ENCODE measurements at places on chromosomes 5 and 9. TPM values are rescaled to one million over a fixed set of nuclear protein-coding genes. Genes with fewer than 3 reads are reported as not detected.

The PCDHB3 gene
- 0.03 TPM for total RNA-seq

DNA sequence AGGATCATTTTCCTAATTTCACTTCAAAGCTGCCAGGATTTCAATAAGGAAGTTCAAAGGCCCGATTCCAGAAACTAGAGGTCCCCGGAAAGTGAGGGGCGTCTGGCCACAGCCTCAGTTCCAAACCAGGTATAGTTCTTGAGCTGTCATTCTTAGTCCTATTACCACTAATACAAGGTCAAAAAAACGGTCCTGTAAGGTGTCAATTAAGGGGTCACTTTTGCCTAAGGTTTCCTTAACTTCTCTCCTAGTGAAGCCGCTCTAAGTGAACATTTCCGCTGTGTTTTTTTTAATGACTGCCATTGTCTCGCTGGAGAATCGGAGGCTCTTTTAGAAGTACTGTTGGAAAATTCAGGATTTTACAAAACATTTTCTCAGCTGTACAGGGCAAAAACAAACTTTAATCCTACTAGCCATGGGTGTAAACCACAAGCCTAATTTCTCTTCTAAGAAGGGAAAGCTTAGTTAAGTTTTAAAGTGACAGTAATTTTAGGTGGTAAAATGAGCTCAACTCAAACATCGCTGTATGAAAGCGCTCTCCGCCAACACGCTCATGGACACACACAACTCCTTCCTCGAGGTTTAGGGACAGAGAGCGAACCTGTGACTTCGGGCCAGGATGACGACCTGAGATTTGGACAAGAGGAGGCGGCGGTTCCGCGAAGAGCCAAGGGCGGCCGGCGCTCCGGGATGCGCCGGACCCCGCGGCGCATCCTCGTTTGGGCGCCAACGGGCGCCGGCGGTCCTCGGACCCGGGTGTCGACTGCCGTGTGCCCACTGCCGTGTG, 76.7 kb upstream of the IFNE start:
- no peak for DNase-seq

GRCh38 chr9:83986765-83987401, 6.3 kb downstream of the RMI1 start:
- DNase-seq: no peak

The TRIM36 gene
- total RNA-seq: 1.0 TPM

DNA sequence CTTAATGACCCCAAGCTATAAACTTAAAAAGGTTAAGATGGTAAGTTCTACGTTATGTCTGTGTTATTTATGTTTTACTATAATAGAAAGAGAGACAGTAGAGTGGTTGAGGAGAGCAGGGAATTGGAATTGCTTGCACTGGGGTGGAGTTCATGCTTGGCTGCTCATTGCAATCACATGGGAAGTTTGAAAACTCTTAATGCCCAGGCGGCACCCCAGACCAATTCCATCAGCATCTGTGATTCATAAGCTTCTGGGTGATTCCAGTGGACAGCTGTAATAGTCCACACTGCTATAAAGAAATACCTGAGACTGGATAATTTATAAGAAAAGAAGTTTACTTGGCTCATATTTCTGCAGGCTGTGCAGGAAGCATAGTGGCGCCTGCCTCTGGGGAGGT, 323.9 kb upstream of the MSX2 start:
- DNase-seq: no peak

The KIF12 gene
- 36.4 TPM for total RNA-seq

DNA sequence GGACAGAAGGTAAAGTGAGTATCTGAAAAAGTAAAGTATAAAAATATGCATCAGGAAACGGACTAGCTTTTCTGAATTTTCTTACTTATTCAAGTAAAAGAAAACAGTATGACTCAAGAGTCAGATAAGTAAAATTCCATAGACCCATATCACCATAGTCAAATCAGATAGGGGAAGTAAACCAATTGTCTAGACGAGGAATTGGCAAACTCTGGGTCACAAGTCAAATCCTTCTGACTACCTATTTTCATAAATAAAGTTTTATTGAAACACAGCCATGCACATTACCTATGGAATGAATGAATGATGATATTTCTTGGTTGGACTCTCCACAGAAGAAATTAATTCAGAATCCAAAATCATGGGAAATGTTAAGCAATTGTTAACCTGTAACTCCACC, 59.1 kb upstream of the TMC1 start:
- peak; percentile 20 for DNase-seq

- DNase-seq: no peak
Measured at GRCh38 chr5:5351288-5351979, 71.0 kb upstream of the ICE1 start.

DNA sequence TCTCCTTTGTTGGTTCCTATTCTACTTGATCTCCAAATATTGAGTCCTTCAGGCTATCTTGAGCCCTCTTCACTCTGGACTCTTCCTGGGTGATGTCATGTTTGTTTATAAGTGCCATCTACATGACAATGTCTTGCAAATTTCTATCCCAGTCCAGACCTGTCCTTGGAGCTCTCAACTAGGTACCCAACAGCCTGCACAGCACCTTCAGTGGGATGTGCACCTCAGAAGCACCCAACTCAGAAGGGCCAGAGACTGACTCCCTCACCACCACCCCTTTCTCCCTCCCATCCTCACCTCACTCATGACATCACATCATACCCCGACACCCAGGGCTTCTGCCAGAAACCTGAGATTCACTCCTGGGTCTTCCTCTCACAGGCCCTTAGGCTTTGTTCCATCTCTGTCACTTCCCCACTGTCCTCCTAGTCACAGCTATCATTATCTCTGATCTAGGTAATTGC, 14.4 kb downstream of the TXN start:
- no peak for DNase-seq

- DNase-seq: no peak
Measured at GRCh38 chr5:125582352-125582751, 835.9 kb upstream of the ZNF608 start.

DNA sequence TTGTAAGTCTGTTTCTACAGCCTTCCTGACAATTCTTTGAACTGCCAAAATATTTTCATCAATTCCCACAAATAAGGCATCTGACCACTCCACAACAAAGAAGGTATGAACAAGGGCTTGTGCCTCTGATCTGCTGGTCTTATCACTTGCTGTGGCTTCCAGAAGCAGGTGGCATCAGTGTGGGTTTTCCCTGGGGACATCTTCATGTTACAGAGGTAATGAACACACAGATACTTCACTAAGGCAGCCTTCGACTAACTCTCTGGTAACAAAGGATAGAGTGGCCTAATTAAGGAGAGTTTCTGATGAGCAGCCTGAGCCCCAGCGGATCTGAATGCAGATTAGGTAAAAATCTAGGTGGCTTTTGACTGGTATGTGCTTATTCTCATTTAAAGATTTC, 15.2 kb upstream of the ERAP2 start:
- no peak for DNase-seq

DNA sequence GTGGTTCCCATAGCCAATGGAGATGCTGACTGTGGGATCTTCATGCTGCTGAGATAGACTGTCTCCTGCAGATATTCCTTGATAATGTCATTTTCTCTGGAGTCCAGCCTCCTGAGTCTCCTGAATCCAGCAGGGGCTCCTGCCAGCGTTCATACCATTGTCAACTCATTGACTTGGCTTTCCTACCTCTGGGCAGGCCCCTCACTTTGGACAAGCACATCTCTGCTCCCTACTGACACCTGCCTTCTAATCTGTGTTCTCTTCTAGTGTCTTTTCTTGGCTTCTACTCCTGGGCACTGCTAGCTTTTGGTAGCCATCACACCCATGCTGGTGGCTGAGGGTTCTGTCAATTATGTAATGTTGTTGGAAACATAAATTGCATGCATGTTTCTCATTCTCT, 138.0 kb downstream of the ADCY2 start:
- no peak for DNase-seq

GRCh38 chr5:150729859-150730258, 29.0 kb downstream of the DCTN4 start:
- DNase-seq: no peak

DNA sequence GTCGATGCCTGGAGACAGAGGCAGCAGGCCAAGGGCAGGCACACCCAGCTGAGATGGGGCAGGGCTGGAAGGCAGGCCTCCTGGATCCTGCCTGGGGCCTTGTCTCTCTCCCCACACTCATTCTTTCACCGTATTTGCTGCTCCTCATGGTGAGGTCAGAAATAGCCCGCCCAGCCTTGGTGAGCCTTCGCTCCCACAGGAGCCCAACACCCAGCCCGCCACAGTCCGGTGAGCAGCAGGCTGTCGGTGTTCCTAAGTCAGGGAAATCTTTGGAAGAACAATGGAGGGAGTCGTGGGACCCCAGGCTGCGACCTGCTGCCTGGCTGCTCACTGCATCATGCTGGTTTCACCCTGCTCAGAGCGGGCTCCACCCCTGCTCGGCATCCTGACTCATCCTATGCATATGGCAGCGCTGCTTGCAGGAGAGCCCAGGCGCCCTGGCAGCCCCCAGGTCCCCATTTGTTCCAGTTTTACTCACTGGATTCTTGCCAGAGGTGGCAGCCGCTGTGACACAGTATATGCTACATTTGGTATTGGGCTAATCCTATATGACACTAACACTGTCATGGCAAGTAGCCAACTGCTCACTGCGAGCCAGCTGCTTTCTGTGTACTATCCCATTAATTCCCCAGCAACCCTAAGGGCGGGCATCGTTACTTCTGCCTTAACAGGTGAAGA, 53.2 kb upstream of the NCS1 start:
- DNase-seq: no peak

DNA sequence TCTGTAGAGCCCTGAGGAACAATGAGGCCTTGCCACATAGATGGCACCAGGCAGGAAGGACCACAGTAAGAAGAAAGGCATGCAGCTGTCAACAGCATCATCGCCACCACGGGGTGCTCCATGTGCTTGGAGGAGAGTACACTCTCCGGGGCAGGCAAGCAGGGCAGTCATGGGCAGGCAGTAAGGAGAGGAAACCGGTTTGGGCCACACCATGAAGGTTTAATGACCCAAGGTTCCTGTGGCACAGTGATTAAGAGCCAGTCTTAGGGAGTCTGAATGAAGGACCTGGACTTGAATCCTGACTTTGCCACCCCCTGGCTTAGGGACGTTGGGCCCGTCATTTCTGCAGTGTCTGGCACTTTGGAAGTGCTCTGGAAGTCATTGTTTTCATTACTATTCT, 80.6 kb upstream of the ZBTB43 start:
- no peak for DNase-seq

GRCh38 chr9:96150324-96151227, 151.4 kb downstream of the HSD17B3 start:
- no peak for DNase-seq

Measured in HT-29 (cell line).